ENCODE measurements at places on chromosomes 12 and 14.

- no peak for DNase-seq
Measured at GRCh38 chr12:47028981-47029708, 50.3 kb upstream of the PCED1B start.

- no peak for DNase-seq
Measured at GRCh38 chr14:73007835-73008234, 19.1 kb downstream of the ZFYVE1 start.

DNA sequence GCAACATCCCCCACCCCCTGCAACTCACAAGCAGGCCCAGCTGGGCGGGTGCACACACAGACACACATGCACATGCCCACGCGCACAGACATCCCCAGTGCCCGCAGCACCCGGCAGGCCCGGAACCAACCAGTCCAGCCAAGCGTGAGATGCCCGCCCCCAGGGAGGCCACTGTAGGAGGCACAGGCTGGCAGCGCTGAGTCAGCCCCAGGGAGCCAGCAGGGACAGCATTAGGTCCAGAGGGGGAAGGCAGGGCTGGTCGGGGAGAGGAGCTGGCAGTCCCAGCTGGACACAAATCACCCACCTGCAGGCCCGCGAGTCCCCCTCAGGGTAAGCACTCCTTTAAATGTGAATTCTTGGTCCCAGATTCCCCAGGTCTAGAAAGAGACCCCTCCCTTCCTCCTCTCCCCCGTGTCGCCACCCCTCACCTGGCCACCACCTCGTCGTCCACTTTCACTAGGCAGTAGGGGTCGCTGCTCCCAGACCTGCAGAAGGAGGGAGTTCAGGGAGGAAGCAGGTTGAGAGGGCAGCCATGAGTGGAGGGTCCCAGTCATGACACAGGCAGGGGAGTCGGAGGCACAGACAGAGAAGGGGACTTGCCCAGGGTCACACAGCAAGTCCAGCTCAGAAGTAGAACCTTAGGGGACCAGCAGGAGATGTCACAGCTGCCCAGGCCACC is 5.0 kb downstream of the RASAL1 start:
- no peak for DNase-seq

- no peak for DNase-seq
Measured at GRCh38 chr12:109487181-109488050, 10.0 kb downstream of the UBE3B start.

DNA sequence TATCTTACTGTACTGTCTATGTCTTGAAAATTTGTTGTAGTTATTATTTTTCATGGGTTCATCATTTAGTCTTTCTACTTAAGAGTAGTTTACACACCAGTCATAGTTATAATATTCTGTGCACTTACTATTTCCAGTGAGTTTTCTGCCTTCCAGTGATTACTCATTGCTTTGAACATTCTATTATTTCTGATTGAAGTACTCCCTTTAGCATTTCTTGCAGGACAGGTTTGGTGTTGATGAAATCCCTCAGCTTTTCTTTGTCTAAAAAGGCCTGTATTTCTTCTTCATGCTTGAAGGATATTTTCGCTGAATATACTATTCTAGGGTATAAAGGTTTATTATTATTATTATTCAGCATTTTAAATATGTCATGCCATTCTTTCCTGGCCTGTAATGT is 66.8 kb downstream of the TSPAN8 start:
- DNase-seq: no peak

Measured in iPS DF 19.7 (cell line).